NCI-H774 (cell line): ENCODE measurements at places on chromosomes 4 and X.
A peak's percentile ranks its signal among the peaks of the same experiment; 100 is the strongest.

GRCh38 chr4:48102303-48102702 is 31.7 kb downstream of the TXK start:
- DNase-seq, result no peak

DNA sequence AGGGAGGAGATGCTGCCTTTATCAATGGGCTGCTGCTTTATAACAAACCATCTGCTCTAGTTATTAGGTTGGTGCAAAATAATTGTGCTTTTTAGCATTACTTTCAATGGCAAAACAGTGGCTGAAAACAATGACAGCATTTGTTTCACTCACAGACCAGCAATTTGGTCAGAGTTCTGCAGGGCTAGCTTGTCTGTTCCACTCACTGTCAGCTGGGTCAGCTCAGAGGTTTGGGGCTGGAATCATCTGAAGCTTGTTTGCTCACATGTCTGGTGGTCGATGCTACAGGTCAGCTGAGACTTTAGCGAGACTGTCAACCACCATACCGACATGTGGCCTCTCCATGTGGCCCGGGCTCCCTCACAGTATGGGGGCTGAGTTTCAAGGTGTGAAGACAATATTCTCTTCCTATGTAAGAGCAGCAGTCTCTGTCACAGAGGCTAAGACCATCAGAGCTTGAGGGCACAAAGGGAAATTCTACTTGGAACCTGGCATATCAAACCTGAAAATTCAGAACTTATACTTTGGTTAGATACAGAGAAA is 81.3 kb upstream of the LIMCH1 start:
- DNase-seq, result no peak

DNA sequence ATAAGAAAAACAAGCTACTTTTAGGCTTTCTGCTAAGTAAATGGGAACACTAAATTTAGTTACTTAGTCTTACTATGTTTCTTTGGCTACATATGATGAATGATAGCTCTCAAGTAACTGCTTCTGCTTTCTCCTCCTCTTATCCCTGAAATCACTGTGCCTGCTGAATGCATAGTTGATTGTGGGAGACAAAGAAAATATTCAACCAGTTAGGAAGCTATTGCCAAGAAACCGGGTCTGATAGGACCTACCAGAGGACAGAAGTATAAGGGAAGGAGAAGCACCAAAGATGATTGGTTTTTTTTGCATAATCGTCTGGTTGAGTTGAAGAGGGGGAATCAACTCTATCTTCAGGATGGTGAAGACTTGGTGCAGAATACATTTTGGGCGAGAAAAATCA is 28.0 kb upstream of the NDUFC1 start:
- DNase-seq, result no peak

DNA sequence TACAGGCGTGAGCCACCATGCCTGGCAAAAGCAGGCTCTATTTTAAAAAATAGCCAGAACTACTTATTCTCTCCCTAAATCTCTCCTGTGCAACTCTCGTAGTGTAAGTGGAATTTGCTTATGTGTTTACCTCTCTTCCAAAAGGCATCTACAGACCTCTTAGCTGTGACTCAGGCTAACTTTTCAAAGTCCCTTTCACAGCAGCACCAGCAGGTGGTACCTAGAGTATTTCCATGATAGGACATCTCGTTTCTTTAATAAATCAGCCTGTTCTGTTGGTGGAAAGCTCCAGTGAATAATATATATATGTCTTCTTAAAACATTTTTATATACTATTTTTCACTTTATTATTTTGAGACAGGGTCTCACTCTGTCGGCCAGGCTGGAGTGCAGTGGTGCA is 89.0 kb downstream of the NSUN7 start:
- no peak for DNase-seq

DNA sequence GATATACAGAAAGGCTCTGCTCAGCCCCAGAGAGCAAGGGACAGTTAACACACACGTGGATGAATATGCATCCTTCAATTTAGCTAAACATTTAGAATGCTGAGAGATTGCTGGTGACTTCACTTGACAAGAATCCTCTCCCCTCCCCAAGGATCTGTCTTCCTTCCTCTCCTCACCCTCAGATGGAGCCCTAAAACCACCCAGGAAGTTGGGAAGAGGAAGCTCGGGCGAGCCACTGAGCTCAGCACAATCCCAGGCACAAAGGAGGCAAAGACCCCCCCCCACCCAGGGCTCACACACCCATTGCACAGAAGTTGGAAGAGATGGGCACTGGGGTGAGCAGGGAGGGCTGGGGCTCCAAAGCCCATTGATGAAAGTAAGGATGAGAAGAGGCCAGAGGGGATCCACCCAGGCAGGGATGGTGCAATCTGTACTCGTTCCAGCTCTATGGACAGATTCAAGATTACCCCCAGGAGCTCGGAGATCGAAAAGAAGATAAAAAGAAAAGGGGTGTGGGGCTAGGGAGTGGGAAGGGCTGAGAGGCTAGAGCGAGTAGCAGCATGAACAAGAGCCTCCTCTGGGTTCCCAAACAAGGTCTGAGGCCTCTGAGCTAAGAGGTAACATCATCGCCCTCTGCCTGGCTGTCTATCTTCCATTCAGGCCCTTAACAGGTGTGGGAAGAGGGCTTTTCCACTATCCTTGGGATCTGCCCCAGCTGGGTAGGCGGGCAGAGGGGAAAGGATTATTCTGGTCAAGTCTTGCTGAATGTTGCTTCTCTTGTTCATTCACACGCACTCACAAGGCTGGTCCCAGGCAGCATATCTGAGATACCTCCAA is 1.2 kb downstream of the TFE3 start:
- no peak for DNase-seq

- DNase-seq, result peak; percentile 14
Observed at GRCh38 chr4:105895583-105896460, 551 bp downstream of the NPNT start.

GRCh38 chr4:126046081-126046614 is 731.4 kb downstream of the FAT4 start:
- no peak for DNase-seq

DNA sequence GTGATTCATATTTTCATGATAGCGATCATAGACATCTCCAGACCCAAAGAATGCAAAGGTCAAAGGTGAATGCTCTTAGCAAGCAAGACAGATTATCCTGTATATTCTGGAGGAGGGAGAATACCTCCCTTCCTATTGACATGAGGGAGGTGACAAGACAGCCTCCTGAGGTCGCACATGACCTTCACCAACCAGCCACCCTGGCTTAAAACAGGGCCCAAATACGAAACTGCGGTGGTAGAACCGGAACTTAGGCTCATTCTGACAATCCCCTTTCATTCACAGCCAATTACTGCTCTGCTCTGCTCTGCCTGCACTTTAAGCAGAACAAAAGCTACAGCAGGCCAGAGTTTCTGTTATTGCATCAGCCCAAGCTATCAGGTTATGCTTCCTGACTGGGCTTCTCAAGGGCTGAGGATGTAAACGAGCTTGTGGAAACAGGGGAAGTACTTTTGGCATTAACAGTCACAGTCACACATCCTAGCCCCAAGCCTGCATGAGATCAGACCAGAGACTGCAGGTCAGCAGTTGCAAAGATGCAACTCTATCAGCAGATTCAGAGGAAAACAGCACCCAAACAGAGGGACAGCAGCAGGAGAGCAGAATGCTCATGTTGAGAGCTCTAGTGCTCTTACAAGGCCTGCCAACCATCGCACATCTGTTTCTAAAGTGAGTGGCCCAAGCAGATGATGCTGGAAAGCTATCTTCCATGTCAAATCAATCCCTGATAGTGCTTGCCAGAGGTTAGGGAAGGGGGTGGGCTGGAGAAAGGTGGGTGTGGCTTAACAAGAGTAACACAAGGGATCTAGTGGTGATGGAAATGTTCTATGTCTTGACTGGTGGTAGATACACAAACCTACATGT is 51.3 kb upstream of the MAP3K15 start:
- DNase-seq, result no peak

- no peak for DNase-seq
Observed at GRCh38 chrX:100408713-100409609, 1.1 kb downstream of the PCDH19 start.

DNA sequence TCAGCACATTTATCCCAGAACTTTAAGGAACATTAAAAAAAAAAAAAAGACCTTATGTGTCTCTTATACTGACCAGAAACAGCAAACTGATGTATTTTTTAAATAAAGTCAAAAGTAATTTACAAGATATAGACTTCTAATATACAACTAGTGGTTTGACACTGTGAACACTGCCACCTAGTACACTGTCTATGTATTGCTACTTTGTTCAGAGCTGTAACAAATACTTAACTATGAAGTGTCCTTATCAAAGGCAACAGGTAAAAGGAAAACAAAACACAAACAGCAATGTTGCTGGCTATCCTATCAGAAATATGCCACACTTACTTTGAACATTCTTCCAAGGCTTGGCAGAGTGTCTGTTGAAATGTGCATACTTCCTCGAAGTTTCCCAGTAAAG is 60.4 kb downstream of the CD40LG start:
- DNase-seq, result no peak

GRCh38 chrX:24232796-24233195 is 81.1 kb downstream of the SUPT20HL2 start:
- DNase-seq, result no peak

DNA sequence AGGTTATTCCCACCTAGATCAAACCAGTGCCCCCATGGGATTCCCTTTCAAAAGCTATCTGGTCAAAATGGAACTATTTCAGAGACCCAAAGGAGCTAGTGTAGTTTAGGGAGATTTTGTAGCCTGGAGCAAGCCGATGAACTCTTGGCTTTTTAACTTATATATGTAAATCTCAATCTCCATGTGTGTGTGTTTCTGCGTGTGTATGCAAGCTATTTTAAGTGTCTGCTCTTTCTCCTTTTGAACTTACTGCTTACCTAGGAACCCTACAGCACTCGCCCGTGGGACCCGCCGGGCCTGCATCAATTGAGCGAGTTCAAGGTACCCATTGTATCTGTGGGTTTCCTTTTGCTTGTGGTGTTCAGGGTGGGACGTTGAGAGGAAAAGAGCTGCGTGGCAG is 10.4 kb downstream of the CSTF2 start:
- DNase-seq, result no peak

DNA sequence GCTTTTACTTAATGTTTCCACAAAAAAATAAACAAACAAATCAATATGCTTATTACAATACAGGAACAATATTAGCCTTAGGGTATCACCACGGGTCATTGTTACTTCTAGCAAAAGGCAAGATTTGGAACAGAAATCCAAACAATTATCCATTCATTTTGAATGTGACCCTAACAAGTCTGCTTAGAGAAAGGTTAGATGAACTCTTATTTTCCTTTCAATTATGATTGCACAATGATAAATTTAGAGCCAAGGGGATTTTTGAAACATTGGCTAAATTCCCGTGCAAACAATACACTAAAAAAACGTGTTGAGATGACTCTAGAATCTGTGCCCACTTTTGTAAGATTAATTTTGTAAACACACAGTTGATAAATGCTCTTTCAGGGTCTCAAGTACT is 474.7 kb downstream of the PCDH7 start:
- DNase-seq, result peak; percentile 74

GRCh38 chrX:136778020-136778419 is 2.7 kb downstream of the ARHGEF6 start:
- DNase-seq, result no peak

- DNase-seq, result no peak
Observed at GRCh38 chr4:60737858-60738257, 462.3 kb upstream of the ADGRL3 start.

GRCh38 chr4:164304101-164304639 is 449.8 kb upstream of the SMIM31 start:
- DNase-seq, result no peak

DNA sequence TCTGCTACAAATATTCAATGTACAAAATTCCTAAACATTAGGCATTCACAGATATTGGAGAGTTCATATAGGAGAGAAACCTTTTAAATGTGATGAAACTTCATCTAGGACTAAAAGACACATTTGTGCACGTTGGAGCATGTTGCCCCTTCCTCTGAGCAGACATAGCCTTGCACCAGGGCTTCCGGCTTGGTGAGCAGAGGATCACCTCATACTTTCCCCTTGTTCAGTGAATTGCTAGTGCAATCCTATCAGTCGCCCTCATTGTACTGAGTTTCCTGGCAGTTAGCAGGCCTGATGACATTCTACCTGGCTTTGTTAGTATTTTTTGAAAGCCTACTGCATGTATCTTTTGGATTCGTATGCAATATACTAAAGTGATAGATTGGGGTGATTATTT is 466.2 kb downstream of the SPRY1 start:
- no peak for DNase-seq

DNA sequence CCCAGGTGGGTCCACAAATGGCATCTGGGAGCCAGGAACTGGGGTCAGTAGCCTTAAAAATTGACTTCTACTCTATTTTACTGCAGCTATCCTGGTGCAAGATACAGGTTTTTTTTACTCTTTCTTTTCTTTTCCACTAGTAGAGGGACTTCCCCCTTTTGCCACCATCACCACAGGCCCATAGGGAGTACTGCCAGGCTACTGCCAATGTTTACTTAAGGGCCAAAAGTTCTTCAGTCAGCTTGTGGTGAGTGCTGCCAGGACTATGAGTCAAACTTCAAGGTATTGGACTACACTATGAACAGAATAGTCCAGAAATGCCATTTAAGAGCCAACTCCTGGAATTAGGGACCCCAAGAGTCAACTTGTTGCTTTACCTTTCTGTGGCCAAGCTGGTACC is 94.7 kb downstream of the EDA2R start:
- DNase-seq, result no peak

GRCh38 chr4:165844161-165844560 is 28.9 kb upstream of the TLL1 start:
- DNase-seq, result peak; percentile 3

- DNase-seq, result peak; percentile 37
Observed at GRCh38 chr4:41339812-41340809, 83.4 kb downstream of the UCHL1 start.

DNA sequence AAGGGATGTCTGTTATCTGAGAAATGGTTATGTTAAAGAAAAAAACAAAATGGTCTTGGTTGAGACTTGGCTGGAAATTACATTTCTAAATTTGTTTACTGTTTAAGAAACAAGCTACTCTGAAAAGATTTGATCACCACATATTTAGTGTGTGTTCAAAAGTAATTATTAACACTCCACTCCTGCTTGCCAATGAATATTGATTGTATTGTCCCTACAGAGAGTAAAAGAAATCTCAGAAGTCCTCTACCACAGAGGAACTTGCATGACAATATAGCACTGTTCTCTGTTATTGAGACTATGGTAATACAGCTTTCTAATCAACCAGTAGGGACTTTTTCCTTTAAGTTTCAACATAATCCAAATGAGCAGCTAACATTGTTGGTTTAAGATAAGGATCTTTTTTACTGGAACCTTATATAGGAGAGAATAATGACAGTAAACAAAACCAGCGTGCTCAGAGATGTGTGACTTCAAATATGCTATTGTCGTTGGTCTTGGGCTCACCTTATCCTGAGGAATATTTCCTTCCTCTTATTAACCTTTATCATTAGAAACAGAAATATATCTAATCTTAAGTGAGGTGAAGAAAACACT is 47.6 kb downstream of the CXCL13 start:
- no peak for DNase-seq

DNA sequence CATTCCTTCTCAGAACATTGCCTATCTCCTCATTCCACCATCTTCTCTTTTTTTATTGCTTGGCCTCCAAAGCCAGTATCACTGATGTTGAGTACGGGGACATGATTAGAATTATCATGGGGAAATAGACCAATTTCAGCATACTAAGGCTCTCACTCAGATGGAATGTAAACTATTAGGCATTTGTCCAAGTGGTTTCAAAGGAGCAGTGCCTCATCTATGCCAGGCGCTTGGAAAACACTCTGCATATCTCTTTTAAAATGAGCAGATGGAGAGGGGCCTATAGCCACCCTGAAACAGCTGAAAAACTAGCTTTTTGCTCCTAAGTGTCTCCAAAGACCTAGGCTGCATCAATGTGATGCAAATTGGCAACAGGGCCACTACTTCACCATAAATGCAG is 150.8 kb upstream of the DIPK2B start:
- DNase-seq, result no peak

GRCh38 chrX:56564164-56564885 is 898 bp downstream of the UBQLN2 start:
- DNase-seq, result peak; percentile 0
